ENCODE measurements at places on chromosomes 2 and 18. TPM values are rescaled to one million over a fixed set of nuclear protein-coding genes. Genes with fewer than 3 reads are reported as not detected.

Gene CEP76
- 2.0 TPM for polyA plus RNA-seq

Gene LYG2
- not detected for polyA plus RNA-seq

Gene SERPINB12
- not detected for polyA plus RNA-seq

Gene MBOAT2
- polyA plus RNA-seq = 32.5 TPM

Gene KCMF1
- 50.8 TPM for polyA plus RNA-seq

All from hepatocyte (in vitro differentiated cells).